ENCODE measurements at places on chromosomes 5 and 9.
A peak's percentile ranks its signal among the peaks of the same experiment; 100 is the strongest.

DNA sequence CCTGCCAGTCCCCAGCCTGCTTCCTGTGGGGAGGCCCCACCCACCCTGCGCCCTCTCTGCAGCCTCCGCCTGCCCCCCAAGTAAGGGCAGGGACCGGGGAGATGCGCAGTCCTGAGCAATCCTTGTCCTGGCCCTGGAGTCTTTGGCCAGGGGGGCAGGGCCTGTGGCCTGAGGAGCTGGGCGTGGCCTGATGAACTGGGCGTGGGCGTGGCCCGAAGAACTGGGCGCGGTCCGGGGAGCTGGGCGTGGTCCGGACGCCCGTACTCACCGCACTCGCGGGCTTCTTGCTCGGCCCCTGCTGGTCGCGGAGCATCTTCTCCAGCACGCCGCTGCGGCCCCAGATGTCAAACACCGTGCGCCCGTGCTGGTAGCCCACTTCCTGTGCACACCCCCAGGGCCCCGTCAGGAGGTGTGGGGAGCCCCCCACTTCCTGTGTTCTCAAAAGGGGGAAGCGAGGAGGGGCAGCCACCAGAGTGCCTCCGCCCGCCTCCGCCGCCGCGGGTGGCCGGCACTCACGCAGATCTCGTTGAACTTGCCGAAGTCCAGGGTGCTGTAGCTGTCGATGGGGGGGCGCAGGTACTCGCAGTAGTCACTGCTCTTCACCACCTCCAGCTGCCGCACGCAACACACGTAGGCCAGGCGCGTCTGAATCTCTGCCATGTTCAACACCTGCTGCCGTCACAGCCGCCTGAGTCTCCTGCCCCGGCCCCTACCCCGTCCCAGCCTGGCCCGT is 2.7 kb upstream of the NSMF start:
- no peak for DNase-seq

DNA sequence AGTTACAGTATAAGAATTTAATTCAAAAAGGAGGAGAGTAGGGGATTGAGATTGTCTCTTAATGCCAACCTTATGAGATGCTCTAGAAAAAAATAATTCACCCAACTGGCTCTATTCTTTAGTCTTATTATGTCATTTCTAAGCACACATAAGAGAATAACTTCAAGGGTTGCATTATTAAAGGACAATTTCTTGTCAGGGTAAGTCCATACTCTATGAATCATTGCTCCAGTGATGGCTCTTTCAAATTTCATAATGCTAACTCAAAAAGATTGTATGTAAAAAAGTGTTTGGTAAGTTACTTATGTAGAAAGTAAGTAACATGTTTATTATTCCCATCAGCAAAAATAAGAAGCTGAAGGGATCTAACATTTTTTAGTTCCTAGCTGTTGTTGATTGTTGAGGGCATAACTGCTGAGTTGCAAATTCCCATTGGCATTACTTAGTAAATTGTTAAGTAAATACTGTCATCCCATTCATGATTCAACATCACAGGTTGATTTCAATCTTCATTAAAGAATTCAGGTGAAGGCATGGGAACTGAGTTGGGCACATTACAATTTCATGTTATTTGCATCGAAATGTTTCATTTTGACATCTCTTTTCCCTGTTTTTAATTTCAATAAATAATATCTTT is 28.6 kb downstream of the ALDH1A1 start:
- no peak for DNase-seq

DNA sequence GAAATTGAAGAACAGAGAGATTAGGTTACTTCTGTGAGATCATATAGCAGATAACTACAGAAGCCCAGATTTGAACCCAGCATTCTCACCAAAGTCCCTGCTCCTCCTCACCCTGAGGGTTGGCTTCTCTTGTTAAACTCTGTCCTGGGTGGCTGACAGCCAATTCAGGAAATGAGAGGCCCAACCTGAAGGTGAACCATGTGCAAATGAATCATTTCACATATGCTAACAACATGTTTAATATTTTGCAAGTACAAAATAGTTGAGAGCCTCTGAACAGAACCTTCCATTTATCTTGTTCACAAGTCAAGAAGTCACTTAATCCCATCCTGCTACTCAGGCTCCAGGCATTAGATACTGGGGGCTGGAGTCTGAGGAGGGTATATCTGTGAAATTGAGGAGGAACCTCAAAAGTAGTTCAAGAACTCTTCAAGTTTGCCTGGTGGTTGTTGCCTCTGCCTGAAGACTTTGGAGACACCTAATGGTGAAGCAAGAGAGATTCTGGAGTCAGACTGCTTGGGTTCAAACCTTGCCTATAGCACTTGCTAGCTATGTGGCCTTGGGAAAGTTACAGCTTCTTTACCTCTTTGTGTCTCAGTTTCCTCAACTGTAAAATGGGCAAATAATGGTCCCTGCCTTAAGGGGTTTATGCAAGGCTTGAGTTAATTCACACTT is 564.0 kb downstream of the PSAT1 start:
- peak; percentile 75 for DNase-seq

DNA sequence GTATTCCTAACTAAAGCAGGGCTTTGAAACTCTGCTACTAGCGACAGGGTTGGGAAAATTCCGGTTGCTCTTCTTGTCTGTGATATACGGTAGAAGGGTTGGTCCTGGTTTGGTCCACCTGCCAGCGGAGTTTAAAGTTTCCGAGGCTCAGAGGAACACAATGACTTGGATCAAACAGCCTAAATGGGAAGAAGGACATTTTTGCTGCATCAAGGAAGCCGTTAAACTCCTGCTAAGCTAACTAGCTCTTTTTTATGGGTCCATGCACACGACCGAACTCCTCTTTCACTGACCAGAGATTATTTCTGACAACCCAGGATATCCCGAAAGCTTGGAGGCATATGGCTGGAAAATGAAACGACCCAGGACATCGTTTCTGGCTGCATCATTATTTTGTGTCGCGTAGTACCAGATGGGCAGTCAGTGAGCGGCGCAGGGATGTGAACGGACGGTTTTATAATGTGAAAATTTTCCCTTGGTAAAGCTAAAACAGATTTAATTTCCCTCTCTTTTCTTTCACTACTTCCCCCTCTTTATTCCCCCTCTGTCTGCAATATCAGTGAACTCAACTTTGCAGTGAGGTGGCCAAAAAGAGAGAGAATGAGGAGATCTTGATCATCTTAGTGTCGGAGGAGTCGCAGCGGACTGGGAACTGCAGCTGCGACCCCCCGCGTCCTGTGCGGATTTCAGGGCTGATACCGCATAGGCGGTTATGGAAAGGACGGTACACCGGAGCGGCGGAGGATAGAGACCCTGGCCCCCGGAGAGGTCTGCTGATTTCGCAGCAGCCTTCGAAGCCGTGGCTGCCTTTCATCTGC is at the start of gene LURAP1L:
LURAP1L (plus strand) TSS at position 160 of the 818 bp plus-strand sequence. CDS start 696 bp downstream, outside the sequence.
- DNase-seq = peak; percentile 57

- no peak for DNase-seq
These were observed 674.6 kb upstream of the SEMA6A start for GRCh38 chr5:117249086-117249815.

- DNase-seq = no peak
These were observed 429.6 kb downstream of the SLCO4C1 start for GRCh38 chr5:101866473-101866872.

- DNase-seq = peak; percentile 41
These were observed 37.6 kb downstream of the PTGER4 start for GRCh38 chr5:40717281-40717680.

GRCh38 chr5:44932922-44933585 is 124.3 kb downstream of the MRPS30 start:
- no peak for DNase-seq

GRCh38 chr9:134152022-134152448 is 12.3 kb downstream of the RNU6ATAC start:
- DNase-seq = no peak

DNA sequence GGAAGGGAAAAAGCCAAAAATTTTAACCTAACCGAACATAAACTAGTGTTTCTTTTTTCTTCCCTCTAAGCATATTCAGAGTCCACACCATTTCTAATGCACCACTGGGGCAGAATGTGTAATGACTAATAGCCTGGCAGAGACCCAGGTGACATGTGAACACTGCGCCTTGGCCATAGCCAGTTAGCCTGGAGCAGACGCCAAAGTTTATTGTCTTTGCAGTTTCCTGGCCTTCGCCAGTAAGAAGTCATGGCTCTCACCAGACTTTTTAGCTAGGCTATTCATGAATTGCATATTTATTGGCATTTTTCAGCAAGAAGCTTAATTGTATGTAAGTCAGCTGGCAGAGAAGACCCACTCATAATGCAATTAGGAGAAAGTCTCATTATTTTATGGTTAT is 182.8 kb upstream of the SLC27A6 start:
- DNase-seq = peak; percentile 23

DNA sequence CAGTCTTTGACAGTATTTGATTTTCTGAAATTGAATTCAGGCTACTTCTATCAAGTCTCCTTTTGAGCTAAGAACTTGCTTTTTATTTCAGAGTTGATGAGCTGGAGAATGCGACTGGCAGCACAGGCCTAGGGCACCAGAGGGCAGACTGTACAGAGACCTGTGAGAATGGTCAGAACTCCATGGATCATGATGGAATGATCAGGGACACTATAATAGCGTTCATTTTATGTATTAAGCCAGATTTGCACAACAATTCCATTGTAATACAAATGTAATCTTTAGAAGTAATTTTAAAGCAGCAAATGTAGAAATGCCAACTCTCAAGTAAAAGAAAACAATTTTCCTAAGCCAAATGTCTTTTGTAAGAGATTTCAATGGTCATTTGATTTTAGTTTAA is 902.4 kb downstream of the NR2F1-AS1 start:
- no peak for DNase-seq
